ENCODE measurements at places on chromosomes 16 and 17.

- no peak for DNase-seq
These were observed 43.7 kb downstream of the PKD1L3 start for GRCh38 chr16:71956486-71956885.

DNA sequence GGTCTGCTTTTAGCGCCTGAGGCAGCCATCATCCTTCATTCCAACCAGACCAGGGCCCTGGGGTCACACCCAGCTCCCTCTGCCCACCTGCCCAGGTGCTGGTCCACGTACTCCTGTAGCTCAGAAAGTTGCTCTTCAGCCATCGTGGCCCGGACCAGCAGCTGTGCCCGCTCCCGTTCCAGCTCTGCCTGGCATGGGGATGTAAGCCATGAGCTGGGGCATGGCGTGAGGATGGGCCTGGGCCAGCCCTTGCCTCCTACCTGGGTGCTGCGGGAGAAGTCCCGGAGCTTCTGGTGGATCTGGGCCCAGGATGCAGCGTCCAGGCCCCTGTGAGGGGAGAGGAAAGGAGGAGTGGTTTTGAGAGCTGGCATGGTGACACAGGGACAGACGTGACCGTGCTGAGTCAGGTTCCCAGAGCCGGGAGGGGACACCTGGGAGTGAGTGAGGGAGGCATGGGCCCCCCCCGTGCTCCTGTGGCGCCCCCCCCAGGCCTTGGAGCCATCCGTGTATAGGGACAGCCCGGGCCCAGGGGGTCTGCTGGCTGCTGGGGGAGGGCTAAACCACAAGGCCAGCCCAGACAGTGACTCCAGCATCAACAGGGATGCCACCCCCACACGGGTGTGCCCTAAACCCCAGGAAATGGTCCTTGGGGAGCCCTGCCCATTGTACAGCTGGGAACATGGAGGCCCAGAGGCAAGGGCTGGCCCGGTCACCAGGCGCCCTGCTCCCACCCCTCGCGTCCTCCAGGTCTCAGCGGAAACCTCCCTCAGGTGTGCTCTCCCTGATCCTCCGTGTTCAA, 2.1 kb downstream of the ANTKMT start:
- DNase-seq: no peak

DNA sequence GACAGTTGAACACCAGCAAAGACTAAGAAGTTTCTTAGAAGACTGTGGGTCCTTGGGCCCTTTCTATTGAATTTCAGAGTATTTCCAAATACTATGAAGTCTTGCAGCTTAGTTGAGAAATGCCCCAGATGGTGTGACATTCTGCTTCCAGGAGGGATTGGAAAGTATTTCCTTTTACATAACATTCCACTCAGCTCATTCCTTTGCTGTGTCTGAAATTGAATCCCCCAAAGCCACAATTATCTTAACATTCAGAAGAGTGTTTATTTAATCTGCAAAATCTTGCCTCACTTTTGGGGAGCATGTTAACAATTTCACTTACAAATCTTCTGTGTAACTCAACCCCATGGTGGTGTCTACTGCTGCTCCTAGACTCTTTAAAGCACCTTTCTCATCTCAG, 307.7 kb downstream of the WWOX start:
- no peak for DNase-seq

DNA sequence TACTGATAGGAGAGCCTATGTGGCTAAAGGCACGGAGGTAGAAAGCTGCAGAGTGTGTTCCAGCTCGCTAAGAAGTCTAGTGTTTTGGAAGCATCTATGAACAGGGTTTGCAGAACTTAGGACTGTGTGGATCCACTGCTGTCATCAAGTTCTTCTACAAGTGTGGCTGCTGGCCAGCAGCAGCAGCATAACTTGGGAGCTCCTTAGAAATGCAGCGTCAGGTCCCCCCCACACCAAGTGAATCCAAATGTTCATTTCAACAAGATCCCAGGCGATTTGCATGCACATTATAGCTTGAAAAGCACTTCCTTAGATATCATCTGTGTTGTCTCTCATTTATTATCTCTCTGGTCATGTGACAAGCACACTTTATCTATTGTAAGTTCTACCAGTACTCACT, 131.9 kb upstream of the SHISA6 start:
- DNase-seq: no peak

GRCh38 chr17:11642655-11643054, 44.4 kb downstream of the DNAH9 start:
- DNase-seq: no peak
